ENCODE measurements at places on chromosomes 6 and 20. TPM values are rescaled to one million over a fixed set of nuclear protein-coding genes. Genes with fewer than 3 reads are reported as not detected.

The RSPH4A gene
- 0.59 TPM for total RNA-seq

The CRISP2 gene
- not detected for total RNA-seq

The MYL9 gene
- 141 TPM for total RNA-seq

The ZNF831 gene
- total RNA-seq = not detected

The TAPBP gene
- total RNA-seq = 92.6 TPM

The TNFAIP3 gene
- 10.5 TPM for total RNA-seq

The PLEKHG1 gene
- total RNA-seq = 0.88 TPM

The ATP6V1G2 gene
- total RNA-seq = 2.2 TPM

The ARHGAP18 gene
- total RNA-seq = 21.0 TPM

The TCF19 gene
- 5.9 TPM for total RNA-seq

The SCRT2 gene
- total RNA-seq = not detected

All from osteoblast (primary cell).